ENCODE measurements at places on chromosomes 6 and 20. TPM values are rescaled to one million over a fixed set of nuclear protein-coding genes. Genes with fewer than 3 reads are reported as not detected.

The SLC32A1 gene
- not detected for total RNA-seq

The PERP gene
- total RNA-seq: 22.5 TPM

The DTNBP1 gene
- total RNA-seq: 7.6 TPM

The CASS4 gene
- 0.77 TPM for total RNA-seq

The DDX39B gene
- 485 TPM for total RNA-seq

The FGD2 gene
- total RNA-seq: not detected

The CRISP3 gene
- not detected for total RNA-seq

The ID1 gene
- total RNA-seq: 36.1 TPM

The E2F3 gene
- 4.8 TPM for total RNA-seq

The OR2B6 gene
- not detected for total RNA-seq

The BCAS4 gene
- 14.2 TPM for total RNA-seq

The C2 gene
- 2.0 TPM for total RNA-seq

The TPX2 gene
- 104 TPM for total RNA-seq

The NRSN1 gene
- total RNA-seq: not detected

The EPHA7 gene
- total RNA-seq: 1.00 TPM

The SNPH gene
- 14.6 TPM for total RNA-seq
